Stimulated activated CD4-positive, alpha-beta T cell treated with anti-CD3 and anti-CD28 coated beads, Interleukin-2, amount 100 ng/mL, for 48 hours (primary cell): ENCODE measurements at places on chromosomes 16 and 17.

DNA sequence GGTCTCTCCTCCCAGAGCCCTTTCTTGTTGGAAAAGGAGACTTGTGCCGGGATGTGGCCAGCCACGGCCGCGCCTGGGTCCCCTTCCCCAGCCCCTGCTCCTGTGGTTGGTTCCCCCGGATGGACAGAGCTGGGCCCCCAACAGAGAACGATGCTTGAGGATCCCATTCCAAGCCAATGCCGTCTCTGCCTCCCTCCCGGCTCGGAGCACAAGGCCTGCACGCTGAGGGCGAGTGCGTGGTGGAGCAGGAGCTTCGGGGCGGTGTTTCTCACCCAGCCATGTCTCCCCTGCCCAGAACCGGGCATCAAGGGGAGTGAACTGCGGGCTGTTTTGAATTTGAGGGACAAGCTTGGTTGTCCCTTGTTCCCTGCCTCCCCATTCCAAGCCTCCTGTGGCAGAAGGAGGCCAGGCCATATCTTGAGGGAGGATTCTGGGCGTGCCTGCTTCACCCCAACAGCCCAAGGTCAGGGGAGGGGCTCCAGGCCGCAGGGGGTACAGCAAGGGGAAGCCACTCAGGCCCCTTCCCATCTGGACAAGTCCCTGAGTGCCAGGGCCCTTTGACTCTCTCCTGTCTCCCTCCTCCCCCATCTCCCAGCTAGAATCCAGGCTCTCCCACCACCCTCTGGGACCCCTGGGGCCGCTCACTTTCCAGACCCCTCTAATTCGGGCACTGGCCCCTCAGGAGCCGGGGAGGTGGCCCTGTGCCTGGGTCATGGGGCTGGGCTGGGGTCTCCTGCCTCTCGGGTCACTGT is 43.6 kb downstream of the SOCS3 start:
- no peak for DNase-seq

GRCh38 chr16:76598498-76598897 is 321.3 kb downstream of the CNTNAP4 start:
- no peak for DNase-seq

DNA sequence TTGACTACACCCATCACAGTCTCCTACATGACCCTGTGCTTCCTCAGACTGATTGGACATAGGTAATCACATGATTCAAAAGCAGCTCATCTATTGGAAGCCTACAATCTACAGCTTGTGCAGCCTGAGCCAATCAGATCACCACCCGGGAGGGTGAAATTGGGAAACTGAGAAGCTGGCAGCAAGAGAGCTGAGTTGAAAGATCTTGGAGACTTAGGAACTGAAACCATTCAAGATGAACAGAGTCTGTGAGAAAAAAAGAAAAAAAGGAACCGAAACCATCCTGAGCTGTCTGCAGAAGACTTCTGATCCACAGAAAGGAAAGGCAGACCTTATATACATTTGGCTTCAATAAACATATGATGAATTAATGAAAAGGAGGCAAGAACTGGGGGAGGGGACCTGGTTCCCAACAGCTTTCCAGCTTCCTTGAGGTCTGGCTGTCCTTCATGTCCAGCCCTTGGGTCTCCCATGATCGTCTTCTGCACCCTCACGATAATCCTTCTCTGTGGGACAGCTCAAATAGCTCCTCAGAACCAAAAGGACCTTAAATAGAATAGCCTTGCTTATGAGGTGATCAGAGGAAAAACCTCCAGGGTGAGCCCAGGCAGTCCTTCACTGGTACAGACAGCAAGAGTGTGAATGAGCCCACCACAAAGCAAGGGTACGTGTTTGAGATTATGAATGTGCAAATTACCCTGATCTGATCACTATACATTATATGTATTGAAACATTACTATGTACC is 32.6 kb downstream of the PLXDC1 start:
- no peak for DNase-seq

DNA sequence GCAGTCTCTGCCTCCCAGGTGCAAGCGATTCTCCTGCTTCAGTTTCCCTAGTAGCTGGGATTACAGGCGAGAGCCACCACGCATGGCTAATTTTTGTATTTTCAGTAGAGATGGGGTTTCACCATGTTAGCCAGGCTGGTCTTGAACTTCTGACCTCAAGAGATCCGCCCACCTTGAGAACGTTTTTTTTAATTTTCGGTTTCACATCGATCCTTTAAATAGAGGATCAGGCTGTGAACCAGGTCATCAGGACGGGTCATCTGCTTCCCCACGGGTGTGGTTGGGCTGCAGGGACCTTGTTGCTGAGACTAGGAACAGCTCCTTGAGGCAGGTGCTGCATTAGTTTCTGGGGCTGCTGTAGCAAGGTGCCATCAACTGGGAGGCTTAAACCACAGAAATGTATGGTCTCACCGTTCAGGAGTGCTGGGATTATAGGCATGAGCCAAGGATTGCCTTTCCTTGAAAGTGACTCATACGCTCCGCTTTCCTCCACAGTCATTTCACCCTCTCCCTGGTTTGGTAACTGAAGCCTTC is 7.9 kb upstream of the NAGPA start:
- DNase-seq: no peak

GRCh38 chr16:66491716-66492064 is 58.2 kb downstream of the TK2 start:
- DNase-seq: no peak

DNA sequence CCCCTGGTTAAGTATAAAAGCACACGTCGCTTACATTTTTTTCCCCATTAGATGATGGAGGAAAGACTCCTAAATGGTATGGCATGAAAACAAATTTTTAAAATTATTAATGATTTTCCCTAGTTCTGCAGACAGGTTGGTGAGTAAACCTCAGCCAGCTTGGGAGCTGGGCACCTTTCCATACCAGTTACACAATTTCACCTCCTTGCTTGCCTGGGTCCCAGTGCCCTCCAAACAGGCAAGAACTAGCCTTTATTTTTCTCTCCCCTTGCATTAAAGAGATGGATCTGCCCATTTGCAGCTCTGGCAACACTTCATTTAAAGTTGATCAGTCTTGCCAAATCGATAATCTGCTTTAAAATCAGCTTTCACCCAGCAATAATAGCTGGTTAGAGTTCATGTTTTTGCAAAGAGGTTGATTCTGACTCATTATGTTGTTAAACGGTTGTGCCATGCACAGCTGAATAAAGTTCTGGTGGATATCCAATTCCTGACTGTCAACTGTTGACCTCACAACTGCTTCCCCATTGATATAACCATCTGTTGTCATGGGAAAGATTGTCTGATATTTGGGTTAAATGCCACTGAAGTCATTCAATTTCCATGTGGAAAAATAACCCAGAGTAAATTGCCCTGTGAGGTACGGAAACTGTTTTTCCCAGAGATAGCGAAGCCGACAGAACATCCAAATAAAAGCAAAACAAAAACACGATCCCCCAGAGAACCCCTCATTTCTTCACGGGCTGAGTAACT is 1.3 kb downstream of the C17orf58 start:
- no peak for DNase-seq

DNA sequence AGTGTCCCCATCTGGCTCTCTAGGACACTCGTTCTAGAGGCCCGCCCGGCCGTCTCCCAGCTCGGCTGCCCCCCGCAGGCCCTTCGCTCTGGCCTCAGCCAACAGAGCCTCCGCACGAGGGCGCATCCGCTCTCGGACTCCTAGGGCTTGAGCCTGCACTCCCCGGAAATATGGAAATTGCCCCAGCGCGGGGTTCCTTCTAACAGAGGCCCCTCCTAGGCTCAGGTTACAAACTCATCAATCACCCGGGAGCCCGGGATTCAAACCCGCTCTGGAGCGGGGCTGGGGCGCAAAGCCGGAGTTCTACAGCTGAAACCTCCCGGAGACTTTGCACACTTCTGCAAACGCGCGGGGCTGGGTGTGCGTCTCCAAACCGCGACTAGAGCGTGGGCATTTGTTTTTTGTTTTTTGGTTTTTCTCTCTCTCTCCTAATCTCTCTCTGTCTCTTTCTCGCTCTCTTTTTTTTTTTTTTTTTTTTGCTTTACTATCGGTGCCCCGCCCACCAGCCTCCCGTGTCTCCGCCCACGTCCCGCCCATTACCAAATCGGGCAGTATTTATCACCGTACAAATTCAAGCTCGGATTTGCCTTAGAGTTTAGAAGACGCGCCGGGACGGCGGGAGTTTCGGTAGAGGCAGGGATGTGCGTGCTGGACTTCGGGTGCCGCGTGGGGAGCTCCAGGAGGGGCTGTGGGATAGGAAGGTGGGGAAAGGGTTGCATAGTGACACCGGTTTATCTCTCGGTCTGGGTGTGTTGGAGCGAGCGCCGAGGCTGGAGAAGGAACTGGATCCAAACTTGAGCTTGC is 2.4 kb upstream of the FOXL1 start:
- DNase-seq: peak; percentile 48

DNA sequence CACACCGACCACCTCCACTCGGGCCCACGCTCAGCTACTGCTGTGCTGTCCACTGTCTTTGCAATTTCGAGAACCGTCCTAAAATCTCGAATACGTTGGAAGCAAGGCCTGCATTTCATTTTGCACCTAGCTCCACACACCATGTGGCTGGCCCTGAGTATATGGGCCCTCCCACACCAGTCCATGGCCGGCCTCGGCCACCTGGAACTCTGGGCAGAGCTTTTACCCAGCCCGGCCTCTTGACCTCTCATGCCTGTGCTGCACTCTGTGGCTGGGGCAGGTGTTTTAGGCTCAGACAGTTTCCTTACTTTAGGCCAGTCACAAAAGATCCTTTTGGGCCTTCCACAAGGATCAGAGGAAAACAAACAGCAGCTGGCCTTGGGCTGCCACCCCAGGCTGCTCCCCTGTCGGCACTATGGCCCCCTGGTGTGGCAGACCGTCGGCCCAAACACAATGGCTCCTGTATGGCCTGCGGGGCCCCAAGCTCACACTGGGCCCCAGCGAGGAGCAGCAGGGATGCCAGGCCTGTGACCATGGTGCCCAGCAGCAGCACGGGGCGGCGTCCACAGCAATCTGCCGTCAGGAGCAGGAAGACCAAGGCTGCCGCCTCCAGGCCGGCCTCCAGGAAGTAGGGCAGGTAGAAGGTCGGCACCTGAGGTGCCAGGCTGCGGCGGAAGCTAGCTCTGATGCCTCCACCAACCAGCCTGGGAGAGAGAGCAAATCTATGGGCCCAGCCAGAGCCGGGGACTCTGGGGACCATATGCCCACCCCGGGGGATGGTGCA is 2.5 kb downstream of the SLC22A31 start:
- no peak for DNase-seq

GRCh38 chr16:84853534-84853933 is 33.7 kb downstream of the CRISPLD2 start:
- no peak for DNase-seq

DNA sequence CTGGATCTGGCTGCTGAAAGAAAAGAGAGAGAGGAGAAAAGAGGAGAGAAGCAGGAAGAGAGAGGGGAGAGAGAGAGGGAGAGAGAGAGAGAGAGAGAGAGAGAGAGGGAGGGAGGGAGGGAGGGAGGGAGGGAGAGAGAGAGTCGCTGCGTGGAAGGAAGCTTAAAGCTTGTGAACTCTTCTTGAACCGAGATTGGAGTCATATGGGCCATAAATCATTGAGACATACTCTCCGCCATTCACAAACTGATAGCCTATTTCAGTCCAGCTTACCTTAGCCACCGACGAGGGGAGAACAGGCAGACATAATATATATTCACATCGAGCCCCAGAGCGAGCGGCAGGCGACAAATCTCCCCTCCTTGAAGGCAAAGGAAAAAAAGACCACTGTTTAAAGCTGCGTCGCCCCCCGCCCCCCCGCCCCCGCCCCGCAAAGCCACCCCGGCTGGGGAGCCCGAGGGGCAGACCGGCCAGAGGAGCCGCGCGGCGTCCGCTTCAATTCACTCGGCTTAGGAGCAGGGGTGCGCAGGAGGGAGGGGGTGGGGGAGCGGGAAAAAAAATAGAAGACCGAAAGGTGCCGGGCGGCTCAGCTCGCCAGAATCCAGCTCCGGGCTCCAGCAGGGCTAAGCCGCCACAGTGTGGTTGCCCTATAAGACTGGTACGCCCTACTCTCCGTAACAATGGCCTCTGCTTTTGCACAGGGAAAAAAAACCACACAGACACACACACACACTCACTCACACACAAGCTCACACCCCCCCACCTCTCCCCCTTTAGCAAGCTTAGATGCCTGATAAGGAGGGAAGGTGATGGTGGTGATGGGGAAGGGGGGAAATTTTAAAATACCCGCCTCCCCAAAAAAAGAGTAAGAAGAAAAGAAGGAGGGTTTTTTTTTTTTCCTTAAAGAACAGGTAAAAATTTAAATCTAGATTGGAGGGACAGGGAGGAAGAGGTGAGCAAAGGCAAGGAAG is 10.6 kb upstream of the HOXB2 start:
- DNase-seq: no peak

DNA sequence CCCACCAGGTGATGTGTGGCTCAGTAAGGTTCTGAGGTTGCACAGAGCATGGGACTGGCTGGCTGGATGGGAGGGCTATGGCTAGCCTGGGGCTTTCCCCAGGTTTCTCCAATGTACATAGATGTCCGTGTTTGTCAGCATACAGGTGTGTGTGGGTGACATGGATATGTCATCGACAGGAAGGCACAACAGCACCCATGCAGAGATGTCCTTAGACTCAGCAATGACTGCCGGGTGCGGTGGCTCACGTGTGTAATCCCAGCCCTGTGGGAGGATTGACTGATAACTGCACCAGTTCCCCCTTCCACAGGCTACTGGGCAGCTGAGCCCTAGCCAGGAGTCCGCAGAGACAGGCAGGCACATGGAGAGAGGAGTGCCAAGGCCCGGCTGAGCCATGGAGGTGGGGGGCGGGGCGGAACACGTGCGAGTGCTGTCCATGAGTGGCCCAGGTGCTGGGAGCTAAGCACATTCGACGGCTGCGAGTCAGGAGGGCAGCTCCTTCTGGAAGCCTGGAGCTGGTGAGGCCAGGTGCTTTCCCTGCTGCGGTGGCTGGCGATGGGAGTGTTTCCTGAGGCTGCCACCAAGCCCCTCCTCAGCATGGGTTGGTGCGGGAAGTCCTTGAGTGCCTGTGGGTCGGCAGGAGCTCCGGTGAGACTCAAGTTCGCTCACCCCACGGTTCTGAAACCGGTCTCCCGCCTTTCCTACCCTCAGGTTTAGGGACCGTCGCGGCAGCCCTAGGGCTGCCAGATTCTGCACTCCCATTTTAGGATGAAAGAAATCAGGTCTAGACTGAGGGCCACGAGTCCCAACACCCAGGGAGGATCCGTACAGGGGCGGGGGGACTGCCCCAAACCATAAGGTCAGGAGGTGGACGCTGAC is 858 bp upstream of the ASPSCR1 start:
- peak; percentile 39 for DNase-seq

DNA sequence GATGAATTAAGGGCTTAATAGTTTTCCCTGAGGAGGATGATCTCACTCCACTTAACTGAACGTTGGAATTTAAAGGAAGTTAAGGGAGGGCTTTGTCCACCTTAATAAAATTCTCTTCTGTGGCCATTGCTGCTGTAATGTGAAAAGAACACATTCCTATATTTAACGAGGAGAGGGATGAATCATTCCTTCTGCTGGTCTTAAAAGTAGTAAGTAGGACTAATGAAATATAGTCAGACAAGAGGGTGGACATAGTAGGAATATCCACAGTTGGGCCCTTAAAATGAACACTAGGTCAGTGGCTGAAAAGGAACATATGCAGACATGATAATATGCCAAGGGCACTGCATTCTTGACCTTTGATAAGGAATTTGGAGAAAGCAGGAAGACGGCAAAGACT is 405.6 kb downstream of the PMP22 start:
- no peak for DNase-seq

GRCh38 chr17:8558144-8558543 is 72.4 kb downstream of the MYH10 start:
- no peak for DNase-seq
